ENCODE measurements at places on chromosomes 13 and 19.
A peak's percentile ranks its signal among the peaks of the same experiment; 100 is the strongest.

DNA sequence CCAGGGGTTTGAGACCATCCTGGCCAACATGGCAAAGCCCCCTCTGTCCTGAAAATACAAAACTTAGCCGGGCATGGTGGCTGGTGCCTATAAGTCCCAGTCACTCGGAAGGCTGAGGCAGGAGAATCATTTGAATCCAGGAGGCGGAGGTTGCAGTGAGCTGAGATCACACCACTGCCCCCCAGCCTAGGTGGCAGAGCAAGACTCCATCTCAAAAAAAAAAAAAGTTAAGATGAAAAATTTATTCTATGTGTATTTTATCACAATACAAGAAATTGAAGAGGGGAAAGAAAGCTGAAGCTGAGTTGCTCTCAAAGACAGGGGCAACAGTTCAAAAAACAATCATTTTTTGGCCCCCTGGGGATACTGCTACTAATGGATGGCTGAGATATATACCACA is 31.1 kb downstream of the INSR start:
- no peak for DNase-seq

DNA sequence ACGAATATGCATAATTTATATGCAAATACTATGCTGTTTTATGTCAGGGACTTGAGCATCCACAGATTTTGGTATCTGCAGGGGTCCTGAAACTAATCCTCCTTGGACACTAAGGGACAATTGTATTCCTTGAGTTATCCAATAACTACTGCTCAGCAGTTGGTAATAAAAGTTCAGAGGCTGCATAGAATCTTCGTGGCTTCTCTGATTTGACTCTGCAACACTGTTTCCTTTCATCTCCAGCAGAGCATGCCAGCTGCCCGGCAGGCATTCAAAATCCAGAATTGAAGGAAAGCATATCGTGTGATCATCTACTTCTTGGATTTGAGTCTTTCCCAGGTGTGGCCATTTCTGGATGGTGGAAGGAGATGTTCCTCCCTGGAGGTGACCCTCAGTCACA is 64.5 kb upstream of the MRI1 start:
- DNase-seq, result no peak

- DNase-seq, result no peak
Observed at GRCh38 chr13:34103854-34104253, 285.9 kb downstream of the RFC3 start.

DNA sequence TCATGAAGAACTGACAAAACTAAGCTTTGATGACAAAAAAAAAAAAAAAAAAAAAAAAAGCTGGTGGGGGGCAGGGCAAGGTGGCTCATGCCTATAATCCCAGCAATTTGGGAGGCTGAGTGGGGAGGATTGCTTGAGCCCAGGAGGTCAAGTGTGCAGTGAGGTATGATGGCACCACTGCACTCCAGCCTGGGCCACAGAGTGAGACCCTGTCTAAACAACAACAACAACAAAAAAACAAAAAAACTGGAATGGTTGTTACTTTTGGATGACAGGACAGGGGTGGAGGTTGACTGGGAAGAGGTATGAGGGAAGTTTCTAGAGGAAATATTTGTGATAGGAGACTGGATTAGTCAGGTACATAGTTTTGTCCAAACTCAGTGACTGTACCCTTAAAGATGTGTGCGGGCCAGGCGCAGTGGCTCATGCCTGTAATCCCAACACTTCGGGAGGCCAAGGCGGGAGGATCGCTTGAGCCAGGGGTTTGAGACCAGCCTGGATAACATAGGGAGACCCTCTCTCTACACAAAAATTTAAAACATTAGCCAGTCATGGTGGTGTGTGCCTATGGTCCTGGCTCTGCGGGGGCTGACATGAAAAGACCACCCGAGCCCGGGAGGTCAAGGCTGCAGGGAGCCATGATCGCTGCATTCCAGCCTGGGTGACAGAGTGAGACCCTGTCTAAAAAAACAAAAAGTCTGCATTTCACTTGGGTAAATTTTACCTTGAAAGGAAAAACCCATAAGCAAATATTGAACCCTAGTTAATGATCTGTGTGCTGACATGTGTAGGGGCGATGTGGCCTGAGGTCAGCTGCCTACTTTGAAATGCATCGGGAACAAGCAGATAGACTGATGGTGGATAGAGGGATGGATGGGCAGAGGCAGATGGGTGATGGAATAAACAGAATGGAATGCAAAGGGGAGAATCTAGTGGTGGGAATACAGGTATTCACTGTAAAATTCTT is 37.0 kb downstream of the CERS4 start:
- DNase-seq, result no peak

- DNase-seq, result peak; percentile 27
Observed at GRCh38 chr13:113981611-113982295, 7.9 kb upstream of the C13orf46 start.

DNA sequence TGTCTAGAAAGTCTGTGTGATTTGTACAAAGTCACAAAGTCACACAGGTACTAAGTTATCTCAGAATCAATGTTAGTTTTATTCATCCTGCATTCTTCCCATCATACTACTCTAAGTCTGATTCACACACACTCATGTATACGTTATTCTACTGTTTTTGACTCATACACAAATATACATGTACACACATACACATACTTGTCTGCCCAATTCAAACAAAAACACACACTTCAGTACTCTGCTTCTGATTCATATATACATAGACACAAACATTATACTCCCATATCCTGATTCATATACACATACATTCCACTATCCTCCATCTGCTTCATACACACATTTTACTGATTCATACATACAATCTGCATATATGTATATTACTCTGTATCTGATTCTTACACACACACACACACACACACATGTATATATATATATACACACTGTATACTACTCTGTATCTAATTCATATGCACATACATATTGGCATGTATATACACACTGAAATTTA is 69.3 kb downstream of the KLF12 start:
- DNase-seq, result no peak

GRCh38 chr19:7582446-7582845 is 13.2 kb upstream of the CAMSAP3 start:
- DNase-seq, result no peak

- DNase-seq, result no peak
Observed at GRCh38 chr13:98797456-98797855, 45.0 kb upstream of the SLC15A1 start.

All from dorsolateral prefrontal cortex (tissue), 122 donors.